ENCODE measurements at places on chromosomes 11 and 22. TPM values are rescaled to one million over a fixed set of nuclear protein-coding genes. Genes with fewer than 3 reads are reported as not detected.

Gene LRRC10B
- total RNA-seq, result 1.3 TPM

Gene KCNC1
- not detected for total RNA-seq

Gene CCDC116
- 0.46 TPM for total RNA-seq

Gene GLYAT
- 4.2 TPM for total RNA-seq

Gene GCAT
- total RNA-seq, result 12.0 TPM

Gene APOBEC3A
- total RNA-seq, result 2.7 TPM

Gene SART1
- total RNA-seq, result 56.6 TPM

Gene KRTAP5-2
- not detected for total RNA-seq

Gene TRIM29
- 3.8 TPM for total RNA-seq

Gene FIBIN
- 8.9 TPM for total RNA-seq

Gene PAMR1
- total RNA-seq, result 34.3 TPM

Gene OR4D11
- not detected for total RNA-seq

Gene CERK
- total RNA-seq, result 32.7 TPM

Gene BSCL2
- 51.2 TPM for total RNA-seq

Gene ENDOD1
- total RNA-seq, result 20.3 TPM

Gene DRD4
- total RNA-seq, result 0.50 TPM

Gene UBASH3B
- total RNA-seq, result 33.4 TPM

Gene ST3GAL4
- total RNA-seq, result 13.2 TPM

Gene TREH
- not detected for total RNA-seq

Gene P2RX6
- total RNA-seq, result 1.0 TPM

Measured in omental fat pad (tissue), 4 donors.